ENCODE measurements at places on chromosomes 4 and X.

DNA sequence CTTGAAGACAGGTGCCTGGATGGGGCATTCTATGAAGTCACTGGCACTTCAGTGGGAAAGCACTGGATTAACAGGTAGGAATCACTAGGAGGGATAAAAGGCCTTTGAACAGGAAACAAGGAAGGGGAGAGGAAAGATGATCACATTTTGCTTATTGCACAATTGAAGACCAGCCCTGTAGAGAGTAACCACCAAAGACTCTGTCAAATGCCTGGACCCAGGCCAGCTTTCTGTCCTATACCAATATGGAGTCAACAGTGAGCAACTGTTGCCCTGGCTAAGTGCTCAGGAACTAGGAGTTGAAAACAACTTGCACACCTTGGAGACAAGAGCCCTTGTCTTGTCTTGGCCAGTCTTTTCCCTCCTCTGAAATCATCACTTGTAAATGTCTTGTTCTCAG lies 14.1 kb upstream of the RTL3 start:
- DNase-seq = no peak

GRCh38 chr4:145493166-145493565 lies 11.5 kb downstream of the SMAD1 start:
- DNase-seq = no peak

GRCh38 chrX:71253253-71254091 lies 468 bp downstream of the ZMYM3 start:
- peak; percentile 48 for DNase-seq

- no peak for DNase-seq
These were observed 99.0 kb upstream of the SPANXC start for GRCh38 chrX:141341341-141341740.

DNA sequence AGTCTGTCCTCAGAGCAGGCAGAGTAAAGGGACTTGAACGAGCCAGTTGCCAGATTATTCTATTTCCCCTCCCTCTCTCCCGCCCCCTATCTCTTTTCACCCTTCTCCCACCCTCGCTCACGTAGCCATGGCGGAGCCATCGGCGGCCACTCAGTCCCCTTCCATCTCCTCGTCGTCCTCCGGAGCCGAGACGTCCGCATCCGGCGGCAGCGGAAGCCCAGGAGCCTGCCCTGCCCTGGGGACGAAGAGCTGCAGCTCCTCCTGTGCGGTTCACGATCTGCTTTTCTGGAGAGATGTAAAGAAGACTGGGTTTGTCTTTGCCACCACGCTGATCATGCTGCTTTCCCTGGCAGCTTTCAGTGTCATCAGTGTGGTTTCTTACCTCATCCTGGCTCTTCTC lies 106.2 kb upstream of the SMAD1 start:
- DNase-seq = no peak

- no peak for DNase-seq
These were observed 74.6 kb downstream of the CC2D2A start for GRCh38 chr4:15544248-15544729.

- no peak for DNase-seq
These were observed 406.3 kb downstream of the SPRY1 start for GRCh38 chr4:123802933-123803332.

GRCh38 chr4:85747882-85748491 lies 273.0 kb downstream of the ARHGAP24 start:
- DNase-seq = peak; percentile 13

- no peak for DNase-seq
These were observed 797 bp downstream of the PKD2 start for GRCh38 chr4:88008122-88008742.

GRCh38 chrX:123764967-123765871 lies 32.4 kb upstream of the THOC2 start:
- DNase-seq = peak; percentile 55

- no peak for DNase-seq
These were observed 109.6 kb downstream of the PACRGL start for GRCh38 chr4:20809812-20810211.

DNA sequence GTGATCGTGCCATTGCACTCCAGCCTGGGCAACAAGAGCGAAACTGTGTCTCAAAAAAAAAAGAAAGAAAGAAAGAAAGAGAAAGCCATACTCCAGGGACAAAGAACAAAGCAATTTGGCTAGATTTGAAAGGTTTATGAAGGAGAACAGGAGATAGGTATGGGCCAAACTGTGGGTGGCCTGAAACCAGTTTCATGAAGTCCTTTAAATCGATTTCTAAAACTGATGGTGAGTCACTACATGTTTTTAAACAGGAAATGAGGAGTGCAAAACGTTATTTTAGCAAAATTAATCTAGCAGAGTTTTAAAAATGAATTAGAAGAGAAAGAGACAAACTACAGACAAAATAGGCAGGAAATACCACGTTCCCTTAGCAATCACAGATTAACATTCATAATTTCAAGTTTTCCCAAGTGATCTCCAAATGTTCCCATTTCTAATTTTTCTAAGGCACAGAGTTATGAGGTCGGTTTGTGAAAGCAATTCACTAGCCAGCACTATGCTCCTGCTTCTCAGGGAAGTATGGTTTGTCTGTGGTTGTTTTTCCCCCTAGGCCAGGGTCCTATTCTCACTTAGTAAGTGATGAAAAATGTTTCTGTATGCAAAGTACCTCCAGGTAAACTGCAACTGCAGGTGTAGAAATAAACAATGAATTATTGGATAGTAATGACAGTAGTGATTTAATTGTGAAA lies 190.6 kb downstream of the PPP3CA start:
- no peak for DNase-seq

DNA sequence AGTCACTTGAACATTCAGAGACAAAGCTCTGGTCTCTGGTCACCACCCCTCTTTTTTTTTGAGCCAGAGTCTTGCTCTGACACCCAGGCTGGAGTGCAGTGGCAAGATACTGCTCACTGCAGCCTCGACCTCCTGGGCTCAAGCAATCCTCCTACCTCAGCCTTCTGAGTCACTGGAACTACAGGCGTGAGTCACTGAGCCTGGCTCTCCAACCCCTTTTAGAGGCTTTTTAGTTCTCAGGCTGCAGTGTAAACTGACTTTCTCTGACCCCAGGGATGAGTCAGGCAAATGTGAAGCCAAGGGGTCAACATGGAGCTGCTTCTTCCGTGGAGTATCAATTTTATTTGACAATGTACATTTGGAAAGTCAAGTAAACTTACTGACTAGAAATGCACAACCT lies 229.2 kb downstream of the PTTG2 start:
- no peak for DNase-seq

GRCh38 chr4:123856689-123857545 lies 460.3 kb downstream of the SPRY1 start:
- no peak for DNase-seq

DNA sequence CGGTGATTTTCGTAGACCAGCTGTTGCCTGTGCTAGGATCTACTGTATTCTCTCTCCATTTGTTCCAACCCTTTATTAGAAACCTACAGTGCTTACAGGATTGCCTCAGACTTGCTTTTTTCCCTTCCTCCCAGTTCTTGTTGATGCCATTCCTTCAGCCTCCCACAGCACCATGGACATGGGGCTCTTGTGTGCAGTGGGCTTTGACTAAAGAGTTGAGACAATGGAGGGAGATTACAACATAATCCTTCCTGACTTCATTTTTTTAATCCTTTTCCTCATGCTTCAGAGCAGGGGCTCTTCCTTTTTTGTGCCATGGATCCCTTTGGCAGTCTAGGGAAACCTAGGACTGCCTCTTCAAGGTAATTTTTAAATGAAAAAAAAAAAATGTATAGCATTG lies 92.1 kb downstream of the BMPR1B start:
- no peak for DNase-seq

Measured in CD4-positive, alpha-beta T cell treated with Interleukin-17A for 1 hour (primary cell).